ENCODE measurements at places on chromosomes 3 and 15.

DNA sequence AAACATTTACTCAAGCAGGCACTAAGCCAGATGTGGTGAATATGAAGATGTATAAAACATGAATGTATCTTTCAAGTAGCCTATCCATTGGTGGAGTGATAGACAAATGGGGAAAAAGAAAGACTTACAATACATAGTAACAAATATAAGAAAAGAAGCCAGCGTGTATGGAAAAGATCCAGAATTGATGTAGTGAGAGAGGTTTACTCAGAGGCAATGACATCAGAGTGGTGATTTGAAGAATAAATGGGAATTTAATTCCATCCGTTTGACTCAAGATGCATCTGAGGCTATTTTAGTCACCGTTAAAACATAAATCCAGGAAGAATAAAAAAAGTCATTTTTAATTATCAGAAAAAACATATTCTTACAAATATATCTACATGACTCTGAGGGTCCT is 162.6 kb downstream of the IL1RAP start:
- DNase-seq = no peak

- DNase-seq = no peak
Measured at GRCh38 chr3:196949285-196949619, 6.9 kb upstream of the NCBP2 start.

GRCh38 chr3:53170325-53171063 is 9.5 kb downstream of the PRKCD start:
- no peak for DNase-seq

DNA sequence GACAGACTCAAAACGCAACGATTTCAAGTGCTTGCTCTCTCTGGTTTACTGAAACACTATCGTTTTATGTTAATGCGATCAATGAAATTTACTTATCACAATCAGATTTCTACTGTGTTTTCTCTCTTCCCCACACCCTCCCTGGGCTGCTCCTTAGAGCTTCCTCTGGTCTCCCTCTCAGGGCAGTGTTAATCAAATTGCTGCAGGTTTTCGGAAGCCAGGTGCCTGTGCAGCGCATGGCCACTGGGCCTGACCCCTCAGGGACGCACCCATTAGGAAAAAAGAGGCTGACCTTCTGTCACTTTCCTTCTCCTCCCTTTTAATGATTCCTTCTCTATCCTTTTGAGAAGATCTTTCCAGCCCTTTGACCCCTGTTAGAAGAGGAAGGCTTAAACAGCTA is 134.5 kb upstream of the ONECUT1 start:
- no peak for DNase-seq

GRCh38 chr15:56798639-56799038 is 65.3 kb upstream of the ZNF280D start:
- no peak for DNase-seq

DNA sequence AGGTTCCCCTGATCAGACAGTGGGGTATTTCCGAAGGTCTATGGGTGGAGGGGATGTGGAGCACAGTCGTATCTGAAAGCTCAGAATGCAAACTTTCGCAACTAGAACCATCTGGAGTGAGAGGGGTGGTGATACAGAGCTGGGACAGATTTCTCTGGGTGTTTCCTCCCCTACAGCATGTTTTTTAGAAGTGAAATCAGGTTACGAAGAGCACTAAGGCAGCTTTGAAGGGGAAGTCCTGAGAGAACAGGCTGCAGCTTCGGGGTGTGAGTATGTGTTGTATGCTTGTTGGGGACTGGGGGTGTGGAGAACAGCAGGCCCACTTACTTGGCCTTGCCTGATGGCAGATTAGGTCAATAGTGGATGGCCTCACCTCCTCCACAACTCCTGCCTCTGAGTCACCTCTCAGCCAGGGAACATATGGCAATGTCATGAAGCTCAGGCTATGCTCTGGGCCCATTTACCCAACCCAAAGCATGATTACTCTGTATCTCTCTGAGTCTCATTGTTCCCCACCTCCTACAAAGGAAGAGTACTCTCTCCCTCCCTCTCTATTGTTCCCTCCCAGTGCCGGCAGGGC is 107.2 kb upstream of the RASGRP1 start:
- no peak for DNase-seq

GRCh38 chr3:158465074-158465473 is 105.9 kb upstream of the MLF1 start:
- DNase-seq = no peak

Data from NCI-H1436 treated with DMSO at 0.1 percent for 48 hours (cell line).